NCI-H2081 treated with DMSO at 0.1 percent for 48 hours (cell line): ENCODE measurements at places on chromosomes 6 and 20.

- DNase-seq: no peak
Observed at GRCh38 chr20:52152416-52152815, 39.2 kb downstream of the ZFP64 start.

DNA sequence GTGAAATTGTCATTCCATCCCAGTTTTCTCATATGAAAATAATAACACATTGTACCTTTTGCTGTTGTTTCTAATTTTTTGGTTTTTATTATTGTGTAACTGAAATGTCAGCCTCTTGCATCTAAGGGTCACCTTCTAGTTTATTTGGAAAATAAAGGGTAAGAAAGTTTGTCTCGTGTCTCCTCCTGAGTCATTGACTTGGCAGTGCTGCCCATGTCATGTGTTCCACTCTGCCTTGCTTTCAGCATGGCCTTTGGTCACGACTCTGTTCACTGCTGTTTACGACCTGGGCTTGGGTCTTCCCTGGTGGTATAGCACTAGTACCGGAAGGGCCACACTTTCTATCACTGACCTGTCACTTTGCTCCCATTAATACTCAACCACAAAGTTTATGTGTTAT is 171.4 kb upstream of the RSPO3 start:
- DNase-seq: no peak

DNA sequence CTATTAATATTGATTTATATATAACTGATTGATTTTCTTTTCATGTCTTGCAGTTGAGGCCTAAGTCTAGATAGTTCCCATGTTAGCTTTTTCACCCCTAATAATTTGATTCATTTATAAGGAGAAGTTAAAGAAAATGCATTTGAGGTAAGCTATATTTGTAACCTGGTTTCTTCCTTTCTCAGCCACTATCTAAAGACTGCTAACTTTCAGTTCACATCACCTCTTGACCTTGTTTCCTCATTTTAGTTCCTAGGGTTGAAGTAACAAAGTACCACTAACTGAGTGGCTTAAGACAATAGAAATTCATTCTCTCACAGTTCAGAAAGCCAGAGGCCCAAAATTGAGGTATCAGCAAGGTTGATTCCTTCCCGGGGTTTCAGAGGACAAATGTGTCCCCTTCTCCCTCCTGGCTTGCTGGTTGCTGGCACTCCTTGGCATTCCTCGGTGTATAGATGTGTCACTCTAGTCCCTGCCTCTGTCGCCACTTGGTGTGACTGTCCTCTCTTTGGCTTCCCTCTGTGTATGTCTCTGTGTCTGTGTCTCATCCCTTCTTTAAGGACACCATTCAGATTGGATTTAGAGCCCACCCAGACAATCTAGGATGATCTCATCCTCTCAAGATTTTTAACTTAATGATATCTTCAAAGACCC is 55.9 kb upstream of the C20orf144 start:
- DNase-seq: no peak

GRCh38 chr20:64035933-64036345 is at the start of gene C20orf204:
C20orf204 (plus strand) TSS chr20:64036182; CDS start chr20:64036324, 142 bp downstream.
- DNase-seq: no peak

GRCh38 chr6:164075981-164076615 is 661.6 kb downstream of the QKI start:
- no peak for DNase-seq

- DNase-seq: no peak
Observed at GRCh38 chr20:23092384-23092756, 6.2 kb upstream of the CD93 start.

DNA sequence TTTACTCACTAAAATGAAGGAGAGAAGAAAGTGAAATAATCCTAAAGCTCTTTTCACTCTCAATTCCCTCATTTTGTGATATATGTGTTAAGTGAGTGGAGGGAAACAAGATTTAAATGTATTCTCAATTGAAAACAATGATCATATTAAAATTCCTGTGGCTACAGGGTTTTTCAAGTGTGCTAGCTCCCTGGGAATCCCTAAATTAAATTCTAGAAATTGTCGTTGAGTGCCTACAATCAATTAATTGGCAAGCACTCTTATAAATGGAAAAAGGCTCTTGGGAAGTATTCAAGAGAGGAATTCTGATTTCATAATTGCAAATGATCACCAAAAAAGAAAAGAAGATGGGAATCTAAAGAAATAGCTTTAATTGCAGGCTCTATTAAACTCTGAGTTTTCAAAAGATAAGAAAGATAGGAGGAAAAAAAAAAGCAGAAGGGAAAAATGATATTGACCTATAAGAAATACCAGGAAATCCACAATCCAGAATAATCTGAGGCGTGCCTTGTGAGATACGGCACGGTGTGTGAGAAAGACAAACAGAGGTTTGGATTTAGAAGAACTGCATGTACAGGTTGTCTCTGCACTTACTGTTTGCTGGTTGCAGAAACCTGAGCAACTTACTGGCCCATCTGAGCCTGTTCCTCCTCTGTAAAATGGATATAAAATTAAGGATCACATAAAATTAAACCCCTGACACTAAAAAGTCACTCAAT is 18.3 kb upstream of the MBOAT1 start:
- no peak for DNase-seq

GRCh38 chr6:124123617-124124209 is 320.0 kb downstream of the NKAIN2 start:
- no peak for DNase-seq
